GM23338 (cell line): ENCODE measurements at places on chromosomes 2 and 18. TPM values are rescaled to one million over a fixed set of nuclear protein-coding genes. Genes with fewer than 3 reads are reported as not detected.

- DNase-seq, result no peak
These were observed 11.9 kb downstream of the ADRA2B start for GRCh38 chr2:96104487-96104861.

DNA sequence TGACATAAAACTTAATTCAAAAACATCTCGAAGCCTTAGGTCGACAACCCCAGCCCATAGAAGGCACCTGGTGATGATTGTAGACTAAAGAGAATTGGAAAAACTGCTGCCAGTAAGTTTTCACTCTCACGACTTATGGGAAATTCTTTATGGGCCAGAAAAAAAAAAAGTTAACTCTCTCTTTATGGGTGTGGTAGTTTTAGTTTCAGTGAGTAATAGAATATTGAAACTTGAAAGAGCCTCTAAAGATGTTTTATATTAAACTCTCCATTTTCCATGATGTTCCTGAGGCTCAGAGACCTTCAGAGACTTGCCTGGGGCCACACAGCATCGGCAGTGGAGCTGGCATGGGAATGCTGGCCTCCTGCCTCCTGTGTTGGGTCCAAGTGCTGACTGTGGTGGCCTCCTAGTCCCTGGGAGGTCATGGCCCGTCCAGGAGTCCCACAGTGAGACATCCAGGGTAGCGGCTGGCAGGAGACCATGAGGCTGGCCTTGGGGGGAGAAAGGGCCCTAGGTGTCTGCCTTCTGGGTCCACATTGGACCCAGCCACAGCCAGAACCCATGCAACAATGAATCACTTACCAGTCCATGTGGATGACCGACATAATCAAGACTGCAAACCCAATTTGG lies 158.9 kb downstream of the SEPTIN10 start:
- no peak for DNase-seq

LOXL3 gene
- total RNA-seq, result 12.2 and 14.9 TPM in 2 replicates

ELOA2 gene
- not detected in 2 replicates for total RNA-seq

DNA sequence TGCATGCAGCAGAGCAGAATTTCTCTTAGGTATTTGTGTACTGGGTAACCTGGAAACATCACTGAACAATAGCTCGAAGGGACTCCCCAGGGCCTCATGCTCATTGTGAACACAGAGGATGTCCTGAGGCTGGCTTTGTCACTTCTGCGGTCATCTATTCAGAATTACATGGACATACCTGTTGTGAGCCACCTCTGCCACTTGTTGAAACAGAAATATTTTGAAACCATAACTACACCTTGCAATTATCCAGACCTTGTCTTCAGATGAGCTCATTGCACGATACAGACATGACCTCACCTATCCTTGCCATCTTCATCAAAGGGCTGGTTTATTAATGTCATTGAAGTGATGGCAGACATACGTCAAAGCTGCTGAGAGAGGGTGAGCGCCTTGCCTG lies 23.4 kb upstream of the CREG2 start:
- no peak for DNase-seq

TGFA gene
- 2.6 and 6.5 TPM in 2 replicates for total RNA-seq

GRCh38 chr2:202017940-202018339 lies 15.7 kb upstream of the FZD7 start:
- DNase-seq, result no peak

- DNase-seq, result no peak
These were observed 36.9 kb upstream of the VWA3B start for GRCh38 chr2:98050070-98050469.

- no peak for DNase-seq
These were observed 406.2 kb downstream of the MBD2 start for GRCh38 chr18:53817976-53818950.
